ENCODE measurements at places on chromosomes 5 and 9.

- DNase-seq, result peak; percentile 51
Measured at GRCh38 chr9:122498883-122499288, 11.7 kb upstream of the OR1J2 start.

DNA sequence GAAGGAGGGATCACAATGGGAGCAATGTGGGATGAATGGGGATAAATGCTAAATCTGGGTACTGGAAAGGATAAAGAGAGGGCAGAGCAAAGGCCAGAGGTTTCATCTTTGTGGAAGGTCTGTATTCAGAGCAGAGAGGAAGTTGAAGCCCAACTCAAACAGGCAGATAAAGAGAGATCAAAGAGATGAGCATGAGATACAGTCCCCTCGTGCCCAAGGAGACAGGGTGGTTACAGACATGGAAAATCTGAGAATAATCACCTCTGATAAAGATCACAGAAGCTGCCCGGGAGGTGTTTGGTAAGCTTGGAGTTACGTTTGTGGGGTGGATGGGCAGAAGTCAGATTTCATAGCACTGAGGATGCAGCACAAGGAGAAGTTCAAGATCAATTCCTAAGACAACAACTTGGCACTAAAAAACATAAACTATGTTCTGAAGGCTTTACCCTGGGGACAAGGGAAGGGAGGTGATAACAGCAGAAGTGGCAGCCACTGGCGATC is 459 bp upstream of the ERAP2 start:
- no peak for DNase-seq

DNA sequence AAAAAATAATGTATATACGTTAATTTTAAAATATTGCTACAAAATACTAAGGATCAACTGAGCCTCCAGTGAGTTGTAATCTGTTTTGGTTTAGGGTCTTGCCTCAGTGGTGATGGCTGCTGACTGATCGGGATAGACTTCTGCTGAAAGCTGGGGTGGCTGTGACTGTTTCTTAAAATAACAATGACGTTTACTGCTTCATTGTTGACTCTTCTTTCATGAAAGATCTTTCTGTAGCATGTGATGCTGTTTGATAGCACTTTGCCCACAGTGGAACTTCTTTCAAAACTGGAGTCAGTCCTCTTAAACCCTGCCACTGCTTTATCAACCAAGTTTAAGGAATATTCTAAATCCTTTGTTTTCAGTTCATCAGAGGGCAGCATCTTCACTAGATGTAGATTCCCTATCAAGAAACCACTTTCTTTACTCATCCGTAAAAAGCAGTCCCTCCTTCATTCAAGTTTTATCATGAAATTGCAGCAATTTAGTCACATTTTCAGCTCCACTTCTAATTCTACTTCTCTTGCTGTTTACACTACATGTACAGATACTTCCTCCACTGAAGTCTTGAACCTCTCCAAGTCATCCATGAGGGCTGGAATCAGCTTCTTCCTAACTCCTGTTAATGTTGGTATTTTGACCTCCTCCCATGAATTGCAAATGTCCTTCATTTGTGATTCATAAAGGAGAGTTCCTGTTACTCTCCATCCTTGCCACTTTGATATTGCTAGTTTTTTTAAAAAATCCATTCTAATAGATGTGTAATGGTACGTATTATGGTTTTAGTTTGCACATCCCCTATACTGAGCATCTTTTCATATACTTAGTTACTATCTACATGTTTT is 41.5 kb upstream of the PTPDC1 start:
- DNase-seq, result no peak

DNA sequence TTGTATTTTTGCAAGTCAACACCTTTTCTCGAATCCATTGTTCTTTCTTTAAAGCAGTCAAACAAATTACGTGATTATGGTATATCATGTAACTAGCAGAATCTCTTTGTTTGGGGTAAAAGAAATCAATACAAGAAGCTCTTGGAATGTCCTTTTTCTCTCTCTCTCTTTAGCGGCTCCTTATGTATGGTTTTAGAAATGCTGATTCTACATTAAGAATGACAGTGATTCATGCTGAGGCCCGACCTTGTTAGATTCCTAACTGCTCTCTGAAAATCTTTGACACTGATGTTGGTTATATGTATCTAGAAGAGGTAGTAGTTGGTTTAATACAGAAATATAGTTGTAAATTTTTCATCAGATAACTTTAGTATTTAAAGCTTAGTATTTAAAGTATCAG is 76.4 kb downstream of the SNX24 start:
- DNase-seq, result no peak

DNA sequence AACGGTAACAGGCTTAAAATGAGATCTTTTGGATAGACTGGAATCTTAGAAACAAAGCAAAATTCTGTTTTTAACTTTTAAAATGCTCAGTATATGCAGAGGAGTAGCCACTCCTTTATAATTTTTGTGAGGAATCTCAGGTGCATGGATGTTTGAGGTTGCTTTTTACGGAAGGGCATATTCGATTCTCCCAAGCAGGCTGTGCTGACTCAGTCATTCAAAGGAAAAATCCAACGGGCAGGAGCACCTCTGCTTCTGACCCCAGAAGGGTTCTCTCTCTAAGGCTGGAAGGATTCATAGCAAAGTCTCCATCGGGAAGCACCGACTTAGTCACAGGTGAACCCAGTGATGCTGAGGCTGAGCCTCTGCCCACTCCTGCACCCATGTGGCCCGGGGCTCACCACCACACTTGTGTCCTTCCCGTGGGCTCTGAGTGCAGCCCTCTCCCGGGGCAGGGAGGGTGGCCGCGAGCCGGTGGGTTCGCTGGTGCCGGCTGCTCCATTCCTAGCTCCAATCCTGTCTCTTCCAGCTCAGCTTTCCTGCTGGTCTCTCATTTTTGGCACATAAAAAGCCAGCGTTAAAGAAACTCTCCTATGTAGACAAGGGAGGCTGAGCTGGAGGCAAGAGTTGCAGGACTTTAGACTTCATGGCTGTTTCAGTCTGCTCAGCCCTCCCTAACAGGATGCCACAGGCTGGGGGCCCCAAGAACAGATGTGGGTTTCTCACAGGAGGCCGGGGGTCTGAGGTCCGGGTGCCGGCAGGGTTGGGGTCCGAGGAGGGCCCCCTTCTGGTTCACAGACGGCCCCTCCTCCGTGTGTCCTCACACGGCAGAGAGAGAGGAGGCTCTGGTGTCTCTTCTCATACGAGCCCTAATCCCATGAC is 135.6 kb upstream of the LPCAT1 start:
- no peak for DNase-seq

All from GM04504 (cell line).